ENCODE measurements at places on chromosomes 2 and 18. TPM values are rescaled to one million over a fixed set of nuclear protein-coding genes. Genes with fewer than 3 reads are reported as not detected.

DNA sequence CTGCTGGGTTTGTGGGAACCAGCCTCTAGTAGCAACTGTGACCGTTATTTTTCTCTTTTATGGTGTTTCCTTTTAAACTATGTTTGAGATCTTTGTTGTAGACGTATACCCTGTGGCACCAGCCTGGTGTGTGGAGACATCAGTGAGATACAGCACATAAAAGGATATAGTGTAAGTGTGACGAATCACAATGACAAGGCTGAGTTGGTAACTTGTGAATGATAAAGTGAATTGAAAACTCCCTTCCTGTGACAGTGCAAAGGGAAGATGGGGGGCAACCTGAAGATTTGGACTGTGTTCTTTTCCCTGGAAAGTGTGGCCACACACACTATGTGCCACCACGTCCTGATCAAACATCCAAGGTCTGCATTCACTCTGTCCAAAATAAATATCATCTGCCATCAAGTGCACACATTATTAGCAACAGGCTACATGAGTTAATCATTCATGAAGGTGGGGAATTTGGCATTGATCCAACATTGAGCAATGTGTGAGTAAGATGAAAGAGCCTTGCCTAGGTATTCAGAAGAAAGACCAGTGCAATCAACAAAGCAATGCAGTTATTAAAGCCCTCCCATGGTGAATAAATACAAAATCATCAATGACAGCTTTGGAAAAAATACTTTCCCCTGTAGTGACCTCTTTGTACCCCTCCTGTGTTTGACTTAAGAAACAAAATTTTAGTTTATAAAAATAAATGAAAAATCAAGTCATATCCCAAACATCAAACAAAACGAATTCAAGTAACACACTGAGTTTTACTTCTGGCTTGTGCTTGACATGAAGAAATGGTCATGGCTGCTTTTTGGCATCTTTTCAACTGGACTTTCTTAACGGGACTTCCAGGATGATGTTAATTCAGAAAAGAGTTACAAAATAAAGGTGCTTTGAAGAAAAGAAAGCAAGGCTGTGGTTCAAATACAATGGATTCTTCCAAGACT lies 1280.5 kb upstream of the ZEB2 start:
- DNase-seq, result no peak

DNA sequence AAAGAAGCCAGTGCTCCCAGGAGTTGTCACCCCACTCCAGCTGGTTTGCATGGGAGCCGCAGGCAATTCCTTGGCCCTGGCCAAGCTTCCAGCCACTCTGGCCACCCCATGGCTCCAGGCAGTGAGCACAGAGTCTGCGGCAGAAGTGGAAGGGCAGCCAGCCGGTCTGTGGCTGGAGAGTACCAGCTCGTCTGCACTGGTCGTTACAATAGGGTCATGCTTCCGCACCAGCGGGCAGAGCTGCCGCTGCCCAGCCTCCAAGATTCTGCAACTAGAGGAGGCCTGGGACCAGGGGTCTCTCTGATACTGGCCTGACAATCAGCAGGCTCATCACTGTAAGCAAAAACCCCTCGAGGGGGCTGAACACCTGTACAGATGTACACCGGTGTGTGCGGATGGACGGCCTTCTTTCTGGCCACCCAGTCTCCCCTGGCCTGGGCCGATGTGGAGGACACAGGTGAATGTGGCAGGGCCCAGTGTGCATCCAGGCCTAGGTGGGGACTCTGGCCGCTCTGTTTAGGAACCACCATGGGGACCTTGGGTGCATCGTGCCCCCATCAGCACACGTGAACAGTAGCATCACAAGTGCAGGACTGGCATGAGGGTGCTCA lies 51.9 kb upstream of the ODC1 start:
- DNase-seq, result no peak

GRCh38 chr18:61076986-61077385 lies 256.2 kb upstream of the CDH20 start:
- no peak for DNase-seq

DNA sequence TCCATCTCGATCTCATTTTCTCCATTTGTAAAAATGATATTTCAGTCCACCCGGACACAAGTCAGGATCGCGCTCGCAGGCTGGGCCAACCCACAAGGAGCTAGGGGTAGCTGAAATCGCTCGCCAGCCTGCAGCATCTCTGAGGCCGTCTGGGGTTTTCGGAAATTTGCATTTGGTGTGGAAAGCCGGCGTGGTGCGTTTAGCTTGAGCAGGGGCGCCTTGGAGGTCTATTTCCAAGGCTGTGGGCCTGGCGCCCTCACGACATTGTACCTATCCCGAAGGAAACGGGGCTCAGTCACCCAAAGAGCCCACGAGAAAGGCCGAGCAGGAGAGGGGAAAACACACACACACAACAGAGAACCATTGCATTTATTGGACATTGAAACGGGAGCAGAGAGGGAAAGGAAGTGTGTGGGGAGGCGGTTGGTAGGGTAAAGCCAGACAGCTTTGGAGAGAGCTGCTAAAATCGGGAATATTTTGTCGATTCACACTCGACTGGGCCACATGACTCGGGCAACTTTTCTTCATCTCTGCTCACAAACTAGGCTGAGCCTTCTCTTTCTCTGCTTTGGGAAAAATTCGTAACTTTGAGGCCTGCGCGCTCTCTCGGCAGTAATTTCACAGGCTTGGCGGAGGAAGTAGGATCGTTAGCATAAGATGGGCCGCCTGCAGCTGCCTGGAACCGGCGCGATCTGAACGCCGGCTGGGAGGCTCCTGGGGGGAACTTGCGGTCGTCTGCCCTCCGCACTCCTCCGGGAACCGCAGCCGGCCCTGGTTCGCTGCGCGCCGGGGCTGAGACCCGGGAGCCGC lies 1.1 kb upstream of the HOXD8 start:
- DNase-seq, result no peak

GRCh38 chr18:36199691-36200295 lies 12.5 kb downstream of the MOCOS start:
- no peak for DNase-seq

DNA sequence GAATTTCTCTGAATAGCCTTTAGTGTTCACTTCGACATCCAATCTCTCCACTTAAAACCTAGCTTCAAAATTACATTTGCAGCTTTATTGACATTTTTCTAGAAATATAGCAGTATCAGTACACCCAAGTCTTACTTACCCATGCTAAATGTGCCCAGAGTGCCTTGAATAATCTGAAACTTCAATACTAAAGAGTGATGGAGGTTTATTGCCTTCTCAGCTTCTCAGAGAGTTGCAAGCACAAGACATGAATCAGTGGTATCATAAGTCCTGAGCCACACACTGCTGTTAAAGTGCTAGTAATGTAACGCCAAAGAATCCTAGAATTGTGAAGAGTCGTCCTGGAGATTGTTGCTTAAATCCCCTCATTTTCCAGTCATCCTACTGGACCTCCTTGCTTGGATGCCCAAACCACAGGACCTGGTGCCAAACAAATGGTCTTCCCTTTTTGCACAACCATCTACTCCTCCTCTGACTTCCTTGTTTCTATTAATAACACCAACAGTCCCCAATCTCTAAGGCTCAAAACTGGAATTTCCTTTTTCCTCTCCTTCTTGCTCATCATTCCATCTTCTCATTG lies 83.2 kb upstream of the SPATS2L start:
- DNase-seq, result no peak

DNA sequence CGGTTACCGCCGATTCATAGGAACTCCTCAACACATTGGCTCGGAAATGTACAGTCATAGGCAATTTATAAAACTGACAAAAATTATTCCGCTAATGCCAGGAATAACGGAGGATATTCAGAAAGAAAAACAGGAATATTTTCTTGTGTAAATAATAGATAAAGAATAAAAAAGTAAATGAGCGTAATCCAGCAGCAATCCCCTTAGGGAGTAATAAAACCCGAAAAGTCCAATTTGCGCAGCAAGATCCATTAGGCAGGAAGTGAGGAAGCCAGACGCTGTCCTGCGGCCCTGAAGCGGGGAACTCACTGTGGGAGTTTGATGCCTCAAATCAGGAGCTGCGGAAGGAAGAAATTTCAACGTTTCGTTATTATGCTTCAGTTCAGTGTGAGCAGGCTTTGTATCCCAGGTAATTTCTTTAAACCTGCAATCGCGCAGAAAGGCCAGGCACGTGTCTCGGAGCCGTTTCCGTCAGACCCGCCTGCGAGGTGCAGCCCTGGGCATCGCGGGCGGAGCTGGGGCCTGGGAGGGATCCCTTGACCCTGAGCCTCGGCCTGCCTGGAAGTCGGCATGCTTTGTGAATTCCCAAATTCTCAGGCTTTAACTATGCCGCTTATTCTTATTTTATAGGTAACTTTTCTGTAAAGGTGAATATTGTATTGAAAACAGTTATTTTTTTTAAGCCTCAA lies 180.9 kb upstream of the ALKAL2 start:
- no peak for DNase-seq

DSG1 gene
- total RNA-seq, result not detected

ANKRD30B gene
- not detected for total RNA-seq

DNA sequence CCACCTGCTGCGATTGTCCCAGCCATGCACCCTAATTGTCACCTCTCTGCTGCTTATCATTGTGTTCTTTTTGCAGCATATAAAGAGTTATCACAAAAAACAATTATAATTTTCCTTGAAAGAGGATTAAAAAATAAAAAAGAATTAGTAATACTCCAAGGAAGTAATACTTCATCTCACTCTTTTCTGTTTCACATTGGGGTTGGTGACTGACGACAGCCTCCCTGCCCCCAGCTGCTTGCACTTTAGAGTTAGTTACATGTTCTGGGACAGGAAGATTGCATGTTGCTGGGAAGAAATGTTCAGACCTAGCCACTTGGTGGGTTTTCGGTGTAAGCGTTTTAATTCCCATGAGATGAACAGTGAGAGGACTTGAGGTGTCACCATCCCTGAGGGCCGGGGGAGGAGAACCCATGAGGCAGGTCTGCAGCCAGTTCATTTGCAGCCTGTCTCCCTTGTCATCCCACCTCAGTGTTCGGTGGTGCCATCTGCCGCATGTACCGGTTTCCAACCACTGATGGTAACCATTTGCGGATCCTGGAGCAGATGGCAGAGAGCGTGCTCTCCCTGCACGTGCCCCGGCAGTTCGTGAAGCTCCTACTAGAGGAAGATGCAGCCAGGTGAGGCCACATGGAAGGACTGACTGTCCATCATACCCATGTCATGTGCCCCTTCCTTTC lies 69.1 kb downstream of the COA5 start:
- no peak for DNase-seq

- DNase-seq, result no peak
Observed at GRCh38 chr18:63590373-63590772, 3.2 kb downstream of the SERPINB13 start.

RFTN2 gene
- total RNA-seq, result not detected

DNA sequence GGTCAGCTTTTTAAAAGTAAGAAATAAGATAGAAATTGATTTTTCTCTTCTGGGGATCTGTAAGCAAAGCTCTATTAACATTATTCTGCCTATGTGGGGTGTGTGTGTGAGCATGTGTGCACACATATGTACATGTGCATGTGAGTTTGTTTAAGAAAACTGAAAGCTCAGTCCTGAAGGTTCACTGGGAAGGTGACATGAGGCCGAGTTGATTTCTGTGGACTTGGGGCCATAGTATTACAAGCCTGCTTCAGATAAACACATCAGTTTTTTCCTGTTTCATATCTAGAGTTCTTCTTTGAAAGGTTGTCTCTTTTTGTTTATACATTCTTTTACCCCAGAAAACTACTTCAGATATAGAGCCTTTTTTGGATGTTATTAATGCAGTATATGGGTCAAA lies 83.4 kb downstream of the SERPINB8 start:
- no peak for DNase-seq
